ENCODE measurements at places on chromosomes 13 and 19.
A peak's percentile ranks its signal among the peaks of the same experiment; 100 is the strongest.

GRCh38 chr13:37544995-37545394 lies 53.6 kb downstream of the POSTN start:
- DNase-seq, result no peak

- no peak for DNase-seq
These were observed 17.3 kb downstream of the PNPLA6 start for GRCh38 chr19:7552781-7553180.

DNA sequence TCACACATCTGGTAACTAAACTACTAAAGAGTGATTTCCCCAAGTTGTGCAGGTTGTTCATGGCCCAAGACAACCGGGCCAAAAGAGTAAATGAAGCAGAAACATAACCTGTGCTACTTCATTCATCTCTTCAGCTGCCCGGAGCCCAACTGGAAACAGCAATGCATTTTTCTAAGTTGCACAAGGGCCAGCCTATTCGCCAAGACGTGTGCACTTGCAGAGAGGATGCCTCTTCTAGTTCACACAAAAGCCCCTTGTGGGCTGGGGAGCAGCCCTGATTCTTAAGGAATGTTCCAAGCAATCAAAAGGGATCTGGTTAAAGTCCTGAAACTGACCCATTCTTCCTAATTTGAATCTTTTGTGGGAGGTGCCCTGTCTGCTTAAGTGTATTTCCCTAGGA lies 275.8 kb downstream of the SHISA2 start:
- no peak for DNase-seq

- DNase-seq, result no peak
These were observed 21.1 kb downstream of the SYDE1 start for GRCh38 chr19:15128162-15128770.

DNA sequence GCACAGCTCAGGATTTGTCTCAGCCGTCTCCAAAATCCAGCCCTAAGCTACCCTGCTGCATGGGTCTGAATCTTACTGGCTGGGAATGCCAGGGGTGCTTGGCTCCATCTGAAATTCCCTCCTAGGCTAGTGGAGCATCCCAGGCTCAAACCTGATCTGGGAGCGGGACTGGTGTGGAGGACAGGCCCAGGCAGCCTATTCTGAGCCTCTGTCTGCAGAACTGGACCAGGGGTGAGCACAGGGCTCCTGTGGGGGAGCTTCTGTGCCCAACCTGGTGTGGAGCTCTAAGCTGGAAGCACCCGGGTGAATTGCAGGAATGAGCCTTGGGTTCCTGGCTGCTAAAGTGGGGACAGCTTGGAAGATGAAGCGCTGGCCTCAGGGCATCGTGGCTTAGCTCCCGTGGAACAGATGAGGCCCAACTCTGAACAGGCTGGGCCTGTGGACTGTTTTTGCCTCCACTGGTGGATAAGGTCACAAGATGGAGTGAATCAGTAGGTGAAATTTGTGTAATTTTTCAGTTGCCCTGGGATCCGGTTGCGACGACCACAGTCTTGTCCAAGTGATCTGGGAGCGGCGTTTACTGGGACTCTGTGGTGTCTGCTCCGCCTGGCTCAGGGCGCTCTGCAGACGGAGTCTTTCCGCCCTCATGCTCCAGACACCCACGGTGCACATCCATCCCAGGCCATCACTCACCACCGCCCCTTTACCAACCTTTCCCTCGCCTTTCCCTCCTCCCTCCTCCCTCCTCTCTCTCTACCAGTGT lies 79.5 kb downstream of the TEX29 start:
- no peak for DNase-seq

DNA sequence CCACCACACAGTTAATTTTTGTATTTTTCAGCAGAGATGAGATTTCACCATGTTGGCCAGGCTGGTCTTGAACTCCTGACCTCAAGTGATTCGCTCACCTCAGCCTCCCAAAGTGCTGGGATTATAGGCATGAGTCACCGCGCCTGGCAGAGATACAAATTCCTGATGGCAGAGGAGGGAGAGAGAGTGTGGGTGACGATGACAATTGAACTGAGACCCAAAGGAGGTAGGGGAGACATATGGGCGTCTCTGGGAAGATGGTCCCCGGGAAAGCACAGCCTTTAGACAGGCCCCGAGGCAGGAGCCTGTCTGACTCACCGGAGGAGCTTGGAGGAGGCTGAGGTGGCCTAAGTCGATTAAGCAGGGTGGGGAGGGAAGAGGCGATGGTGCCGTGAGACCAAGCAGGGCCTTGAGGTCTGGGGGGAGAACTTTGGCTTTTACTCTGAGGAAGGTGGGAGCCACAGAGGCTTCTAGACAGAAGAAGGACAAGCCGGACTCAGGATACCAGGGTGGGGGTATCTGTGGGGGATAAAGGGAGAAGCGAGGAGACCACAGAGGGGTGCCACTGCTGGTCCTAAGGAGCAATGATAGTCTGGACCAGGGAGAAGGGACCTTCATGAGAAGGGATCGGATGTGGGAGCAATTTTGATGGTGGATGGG lies 38.2 kb downstream of the ARRDC2 start:
- DNase-seq, result no peak

- DNase-seq, result no peak
These were observed 312.5 kb downstream of the DCLK1 start for GRCh38 chr13:35818633-35819067.

- no peak for DNase-seq
These were observed 1.4 kb downstream of the UHRF1 start for GRCh38 chr19:4910594-4911281.

DNA sequence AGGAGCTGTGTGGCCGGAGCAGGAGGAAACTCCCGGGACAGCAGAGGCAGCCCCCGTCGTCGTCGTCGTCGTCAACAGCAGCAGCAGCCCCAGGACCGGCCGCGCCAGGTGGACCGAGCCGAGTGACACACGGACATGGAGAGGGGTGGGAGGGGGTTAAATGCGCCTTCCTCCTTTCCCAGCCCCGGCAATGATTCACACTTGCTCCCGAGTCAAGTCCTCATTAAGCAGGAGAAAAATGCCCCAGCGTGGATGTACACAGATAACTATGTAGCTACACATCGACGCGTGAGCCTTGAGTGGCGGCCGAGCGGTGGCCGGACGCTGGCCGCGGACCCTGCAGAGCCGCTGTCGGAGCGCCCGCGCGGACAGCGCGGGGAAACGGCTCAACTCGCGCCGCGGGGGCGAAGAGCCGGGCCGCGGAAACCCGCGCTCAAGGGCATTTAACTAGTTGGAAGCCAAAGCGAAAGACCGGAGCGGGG lies 645 bp downstream of the UBL3 start:
- DNase-seq, result peak; percentile 68

DNA sequence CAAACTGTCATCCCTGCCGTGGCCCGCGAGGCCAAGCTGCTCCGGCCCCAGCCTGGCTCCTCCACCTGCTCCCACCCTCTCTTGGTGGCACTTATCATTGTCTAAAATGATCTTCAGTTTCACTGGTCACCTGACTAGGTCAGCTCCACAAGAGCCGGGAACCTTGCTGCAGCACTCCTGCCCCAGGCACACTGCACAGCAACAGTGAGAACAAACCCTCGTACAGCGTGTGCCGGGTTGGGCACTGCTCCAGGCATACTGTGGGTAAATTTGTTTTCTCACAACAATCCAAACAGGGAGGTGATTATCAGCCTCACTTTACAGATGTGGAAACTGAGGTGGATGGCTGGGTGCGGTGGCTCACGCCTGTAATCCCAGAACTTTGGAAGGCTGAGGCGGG lies 8.9 kb downstream of the DEDD2 start:
- DNase-seq, result no peak

DNA sequence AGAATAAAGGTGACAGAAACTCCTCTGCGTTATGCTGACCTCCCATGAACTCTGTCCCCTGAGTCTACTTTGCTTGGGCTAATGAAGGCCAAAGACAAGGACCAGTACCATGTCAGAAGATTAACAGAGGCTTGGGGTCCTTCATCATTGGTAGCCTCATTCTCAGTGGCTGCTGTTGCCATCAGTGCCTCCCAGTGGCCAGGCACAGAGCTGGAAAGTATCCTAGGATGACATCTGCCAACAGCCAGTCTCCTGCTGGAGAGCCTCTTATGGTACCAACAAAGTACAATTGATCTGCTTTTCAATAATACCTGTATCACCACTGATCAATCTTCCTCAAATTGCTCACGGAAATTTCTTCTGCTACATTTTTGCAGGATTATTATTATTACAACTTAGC lies 281.6 kb downstream of the DNAJC15 start:
- no peak for DNase-seq

Data from nucleus accumbens (tissue), 56 donors.